ENCODE measurements at places on chromosomes 4 and X.

DNA sequence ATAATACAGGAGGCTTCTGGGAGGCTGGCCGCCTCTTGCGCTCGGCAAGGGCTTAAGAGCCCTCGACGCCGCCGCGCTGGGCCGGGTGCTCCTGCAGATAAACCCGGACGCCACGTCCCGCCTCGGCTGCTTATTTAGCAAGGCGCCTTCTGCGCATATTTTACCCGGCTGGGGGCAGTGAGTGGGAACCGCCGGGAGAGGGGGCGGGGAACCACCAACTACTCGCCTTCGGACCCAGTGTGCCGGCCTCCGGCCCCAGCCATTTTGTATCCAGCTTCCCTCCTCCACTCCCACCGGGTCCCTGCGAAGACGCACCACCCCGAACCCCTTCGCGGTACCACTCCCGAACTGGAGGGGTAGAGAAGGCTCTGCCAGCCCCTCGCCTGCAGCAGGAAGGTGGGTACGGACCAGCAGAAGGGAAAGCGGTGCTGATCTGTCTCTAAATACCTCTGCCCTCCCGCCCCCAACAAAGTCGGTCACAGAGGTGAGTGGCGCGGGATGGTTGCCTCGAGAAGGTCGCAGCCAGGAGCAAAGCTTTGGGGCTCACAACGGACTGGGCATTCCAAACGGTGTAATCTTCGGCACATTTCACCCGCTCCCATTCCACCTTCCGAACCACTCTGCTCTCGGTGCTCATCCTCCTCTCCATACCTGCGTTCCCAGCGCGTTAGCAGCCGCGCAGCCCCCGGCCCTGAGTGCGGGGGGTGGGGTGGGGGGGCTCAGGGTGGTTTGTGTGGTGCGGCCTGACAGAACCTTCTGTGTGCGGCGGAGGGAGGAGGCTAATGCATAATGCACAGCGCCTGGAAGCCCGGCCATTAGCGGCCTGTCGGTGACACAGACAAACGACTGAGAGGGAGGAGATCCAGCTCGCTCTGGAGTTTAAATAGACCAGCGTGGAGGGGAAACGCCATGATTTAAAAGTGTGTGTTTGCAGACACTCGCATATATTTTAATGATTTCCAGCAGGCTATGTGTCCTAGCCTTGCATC lies 4.9 kb upstream of the BCOR start:
- no peak for DNase-seq

GRCh38 chr4:79743014-79743413 lies 330.0 kb downstream of the ANTXR2 start:
- DNase-seq, result no peak

DNA sequence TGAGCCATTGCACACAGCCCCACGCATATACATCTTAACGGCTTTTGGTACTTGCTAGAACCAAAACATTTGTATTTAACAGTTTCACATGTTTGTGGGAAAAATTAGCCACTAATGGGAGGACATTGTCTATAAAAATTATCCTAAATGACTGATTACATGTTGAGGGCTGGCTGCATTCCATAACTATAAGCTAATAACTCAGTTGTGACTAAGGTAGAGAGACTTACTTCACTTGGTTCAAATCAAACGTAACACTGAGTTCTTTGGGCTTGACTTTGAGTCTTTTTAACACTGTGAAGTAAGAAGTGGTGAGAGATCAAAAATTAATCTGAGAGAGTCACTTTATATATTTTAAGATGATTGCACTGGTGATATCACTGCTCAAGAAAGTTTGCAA lies 47.9 kb upstream of the PGRMC2 start:
- DNase-seq, result no peak

DNA sequence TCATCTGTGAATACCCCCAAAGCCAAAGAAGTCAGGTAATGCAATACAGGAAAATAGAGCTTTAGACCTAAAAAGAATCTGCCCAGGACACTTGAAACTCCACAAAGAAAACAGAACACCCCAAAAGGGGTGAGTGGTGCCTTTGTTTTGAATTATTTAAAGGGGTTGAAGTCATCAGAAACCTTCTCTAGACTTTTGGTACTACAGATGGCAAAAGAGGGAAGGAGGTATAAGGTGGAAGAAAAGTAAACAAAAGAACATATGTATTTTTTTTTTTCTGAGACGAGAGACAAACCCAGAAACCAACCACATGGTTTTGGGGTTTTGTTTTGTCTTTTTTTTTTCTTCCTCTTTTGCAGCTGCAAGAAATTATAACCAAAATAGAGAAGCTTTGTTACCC lies 1477.8 kb downstream of the C4orf33 start:
- DNase-seq, result no peak

DNA sequence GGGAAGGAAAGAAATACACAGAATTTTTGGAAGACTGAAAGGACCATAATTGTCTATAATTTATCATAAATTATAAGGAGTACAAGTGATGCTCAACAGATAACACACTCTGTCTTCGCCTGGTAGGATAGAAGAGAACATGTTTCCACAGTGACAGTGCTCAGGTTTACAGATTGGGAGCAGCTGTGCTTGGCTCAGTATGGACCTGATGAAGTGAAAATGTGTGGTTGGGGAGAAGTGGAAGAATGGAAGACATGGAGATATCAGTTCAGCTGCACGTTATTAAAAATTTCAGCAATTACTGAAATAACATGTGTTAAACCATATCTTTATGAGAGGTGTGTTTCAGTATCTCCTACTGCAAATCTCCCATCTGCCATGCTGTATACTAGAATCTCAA lies 90.6 kb downstream of the TLL1 start:
- DNase-seq, result no peak

GRCh38 chr4:138894709-138895108 lies 120.9 kb upstream of the NOCT start:
- DNase-seq, result no peak
